ENCODE measurements at places on chromosomes 5 and 9. TPM values are rescaled to one million over a fixed set of nuclear protein-coding genes. Genes with fewer than 3 reads are reported as not detected.

BTNL8 gene
- total RNA-seq: 0.09 TPM

SYK gene
- 3.7 TPM for total RNA-seq

LCP2 gene
- 4.4 TPM for total RNA-seq

TAF11L5 gene
- not detected for total RNA-seq

FAM221B gene
- not detected for total RNA-seq

PCDHB15 gene
- 4.3 TPM for total RNA-seq

SLC34A1 gene
- total RNA-seq: not detected

KCNV2 gene
- not detected for total RNA-seq
